Muscle of arm (tissue), 14 donors: ENCODE measurements at places on chromosomes 4 and X.

- no peak for DNase-seq
Measured at GRCh38 chr4:8377103-8378075, 63.1 kb downstream of the ACOX3 start.

DNA sequence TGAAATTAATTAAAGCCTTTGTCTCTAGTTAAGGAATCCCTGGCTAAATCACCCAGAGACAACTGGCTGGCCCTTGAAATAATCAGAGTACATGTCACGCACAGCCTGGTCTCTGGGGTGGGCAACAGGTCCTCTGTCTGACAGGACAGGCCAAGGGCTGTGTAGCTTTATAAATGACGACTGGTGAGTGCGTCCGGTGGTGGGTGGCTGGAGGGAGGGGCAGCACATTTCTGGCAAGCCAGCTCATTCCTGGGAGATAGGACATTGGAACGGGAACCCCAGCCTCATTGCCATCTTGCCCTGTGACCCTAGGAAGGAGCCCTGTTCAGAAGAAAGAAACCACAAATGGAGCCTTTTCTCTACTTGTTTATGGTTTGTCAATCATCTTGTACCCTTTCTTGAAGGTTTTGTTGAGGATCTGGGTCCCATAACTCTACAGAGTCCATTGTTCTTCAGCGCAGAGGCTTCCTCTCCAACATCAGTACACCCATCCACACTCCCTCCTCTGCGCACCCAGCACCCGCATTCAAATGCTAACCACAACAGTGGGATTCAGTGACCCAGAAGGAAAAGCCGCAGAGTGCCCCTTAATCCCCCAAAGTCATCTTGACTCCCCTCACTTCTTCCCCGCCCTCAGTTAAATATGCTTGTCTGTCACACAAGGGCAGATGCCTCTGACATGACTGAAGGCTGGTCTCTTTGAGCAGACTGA, 368.1 kb downstream of the UNC5C start:
- DNase-seq = no peak

DNA sequence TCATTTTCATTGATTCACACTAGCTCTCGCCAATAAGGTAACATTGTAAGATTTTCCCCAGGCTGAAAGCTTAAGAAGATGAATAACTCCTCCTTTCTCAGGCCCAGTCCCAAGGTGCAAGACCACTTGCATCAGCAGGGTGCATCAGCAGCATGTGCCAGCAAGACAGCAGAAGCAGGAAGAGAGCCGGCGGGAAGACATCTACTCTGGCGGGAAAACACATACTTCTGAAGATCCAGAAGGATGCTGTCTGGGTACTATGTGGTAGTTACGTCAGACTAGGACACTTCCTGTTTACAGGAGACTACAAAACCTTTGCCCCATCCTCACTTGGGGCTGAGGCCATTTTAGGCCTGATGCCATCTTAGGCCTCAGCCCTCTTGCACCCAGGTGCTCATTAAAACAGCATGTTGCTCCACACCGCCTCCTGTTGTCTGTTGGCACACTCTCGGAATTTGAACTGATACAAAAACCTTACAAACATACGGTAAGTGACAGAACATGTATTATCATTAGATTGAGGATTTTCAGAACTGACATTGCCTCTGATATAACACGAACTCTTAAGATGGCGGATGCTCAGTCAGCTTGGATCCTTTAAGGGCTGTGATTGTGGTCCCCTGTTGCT, 886.5 kb upstream of the EPHA5 start:
- DNase-seq = no peak

GRCh38 chr4:52966781-52967180, 104.7 kb downstream of the RASL11B start:
- no peak for DNase-seq

GRCh38 chrX:16130707-16131106, 7.3 kb downstream of the GRPR start:
- DNase-seq = no peak

GRCh38 chr4:151302432-151302831, 23.0 kb downstream of the SH3D19 start:
- no peak for DNase-seq

GRCh38 chr4:61473306-61473705, 273.2 kb downstream of the ADGRL3 start:
- peak; percentile 19 for DNase-seq

DNA sequence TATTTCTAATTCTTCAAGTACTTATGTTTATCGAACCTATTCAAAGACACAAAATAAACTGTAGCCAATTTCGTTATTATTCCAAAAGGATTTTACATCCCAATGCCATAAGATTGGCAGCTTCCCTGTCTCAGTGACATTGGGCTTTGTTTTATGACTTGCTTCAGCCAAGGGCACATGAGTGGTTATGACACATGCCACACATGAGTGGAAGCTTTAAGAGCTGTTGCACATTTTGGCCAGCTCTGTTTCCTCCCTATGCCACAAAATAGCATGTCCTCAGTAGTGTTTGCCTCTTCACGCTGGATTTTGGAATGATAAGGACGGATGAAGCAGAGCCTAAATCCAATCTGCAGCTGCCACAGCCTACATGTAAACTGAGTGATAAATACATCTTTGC, 21.9 kb downstream of the SEC24D start:
- DNase-seq = no peak

- no peak for DNase-seq
Measured at GRCh38 chr4:134202166-134202956, 772 bp upstream of the PABPC4L start.

DNA sequence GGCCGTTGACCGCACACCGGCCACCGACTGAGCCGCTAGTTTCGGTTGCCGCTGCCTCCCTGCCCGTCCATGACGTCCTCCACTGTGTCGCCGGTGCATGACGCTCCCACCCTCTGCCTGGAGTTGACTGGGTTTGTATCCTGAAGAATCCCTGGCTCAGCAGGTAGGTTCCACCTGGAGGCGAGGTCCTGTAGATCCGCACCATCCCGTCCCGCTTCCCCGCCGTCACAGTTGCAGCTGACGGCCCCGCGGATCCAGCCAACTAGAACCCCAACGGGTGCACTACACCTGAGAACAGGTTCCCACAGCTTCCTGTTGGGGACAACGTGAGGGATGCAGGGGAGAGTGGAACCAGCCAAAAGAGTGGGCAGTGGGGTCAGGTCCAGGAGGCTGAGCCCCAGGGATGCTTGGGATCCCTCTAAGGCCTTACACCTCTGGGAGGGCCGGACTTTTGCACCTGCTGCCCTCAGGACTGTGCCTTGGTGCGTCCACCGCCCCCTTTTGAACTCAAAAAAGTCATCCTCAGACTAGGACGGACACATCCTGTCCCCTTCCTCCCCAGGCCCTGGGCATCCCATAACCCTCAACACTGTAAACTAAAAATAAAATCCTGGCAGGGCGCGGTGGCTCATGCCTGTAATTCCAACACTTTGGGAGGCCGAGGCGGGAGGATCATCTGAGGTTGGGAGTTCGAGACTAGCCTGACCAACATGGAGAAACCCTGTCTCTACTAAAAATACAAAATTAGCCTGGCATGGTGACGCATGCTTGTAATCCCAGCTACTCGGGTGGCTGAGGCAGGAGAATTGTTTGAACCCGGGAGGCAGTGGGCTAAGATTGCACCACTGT, 1.1 kb upstream of the SLBP start:
- DNase-seq = no peak

DNA sequence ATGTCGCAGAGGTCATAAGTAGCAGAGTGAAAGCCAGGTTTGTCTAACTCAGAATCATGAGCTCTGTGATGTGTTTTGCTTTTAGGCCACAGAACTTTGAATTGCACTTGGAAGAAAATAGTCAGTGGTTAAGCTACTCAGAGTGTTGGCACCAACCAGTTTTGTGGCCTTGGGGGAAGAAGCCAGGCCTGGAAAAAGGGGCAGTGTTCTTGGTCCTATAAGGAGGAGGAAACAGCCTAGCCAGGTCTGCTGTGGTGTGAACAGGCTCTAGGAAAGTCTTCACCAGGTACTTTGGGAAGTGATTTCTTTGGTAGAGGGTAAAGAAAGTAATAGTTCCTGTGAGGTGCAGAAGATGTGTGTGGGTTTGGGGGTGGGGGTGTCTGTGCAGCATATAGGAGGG, 49.2 kb downstream of the FHIP1A start:
- no peak for DNase-seq
